ENCODE measurements at places on chromosomes 5 and 9.

DNA sequence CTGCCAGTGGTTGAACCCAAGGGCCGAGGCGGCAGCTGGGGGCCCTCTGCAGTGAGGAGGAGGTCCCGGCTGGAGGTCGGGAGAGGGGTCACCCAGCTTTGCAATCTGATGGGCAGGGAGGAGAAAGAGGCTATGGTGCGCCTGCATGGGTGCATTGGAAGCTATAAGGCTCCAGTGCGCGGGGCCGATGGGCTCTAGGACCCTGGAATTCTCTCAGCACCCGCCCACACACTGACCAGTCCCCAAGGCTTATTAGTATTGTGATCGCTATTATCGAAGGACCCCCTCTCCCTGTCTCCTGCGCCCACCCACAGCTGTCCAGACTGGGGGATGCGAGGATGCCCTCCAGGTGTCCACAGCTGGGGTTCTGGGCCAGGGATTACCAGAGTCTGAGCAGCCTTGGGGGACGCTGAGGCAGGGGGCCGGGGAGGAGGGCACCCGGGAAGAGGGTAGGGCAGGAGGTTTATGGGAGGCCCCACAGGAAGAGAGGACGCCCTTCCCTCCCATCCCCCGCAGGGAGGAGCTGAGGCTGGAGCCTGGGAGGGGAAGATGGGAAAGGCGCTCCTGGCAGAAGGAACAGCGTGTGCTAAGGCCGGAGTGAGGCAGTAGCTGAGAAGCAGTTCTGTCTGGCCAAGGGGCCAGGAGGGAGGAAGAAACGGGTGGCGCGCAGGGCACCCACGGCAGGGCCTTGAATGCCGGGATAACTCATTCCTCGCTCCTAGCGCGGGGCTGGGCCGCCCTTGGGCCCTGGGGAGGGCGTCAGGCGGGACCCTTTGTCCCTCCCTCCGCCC is 24.2 kb downstream of the C9orf50 start:
- peaks cover 30% of the 10 kb centered on the region for H3K4me1 ChIP-seq
- no peaks in the 10 kb centered on the region for H3K27me3 ChIP-seq
- no peak for DNase-seq
- H3K4me3 ChIP-seq = peak overlapping the region; percentile 66

- peaks cover 5% of the 10 kb centered on the region for H3K4me1 ChIP-seq
- no peaks in the 10 kb centered on the region for H3K36me3 ChIP-seq
- H3K4me3 ChIP-seq = no peak overlapping the region
- no peak overlapping the region for H3K27ac ChIP-seq
Measured at GRCh38 chr5:126961702-126962101, 68.7 kb downstream of the MARCHF3 start.

- no peaks in the 10 kb centered on the region for H3K27me3 ChIP-seq
- H3K4me1 ChIP-seq = no peaks in the 10 kb centered on the region
- H3K4me3 ChIP-seq = no peak overlapping the region
- no peaks in the 10 kb centered on the region for H3K36me3 ChIP-seq
Measured at GRCh38 chr9:116927726-116928125, 240.6 kb downstream of the TRIM32 start.

DNA sequence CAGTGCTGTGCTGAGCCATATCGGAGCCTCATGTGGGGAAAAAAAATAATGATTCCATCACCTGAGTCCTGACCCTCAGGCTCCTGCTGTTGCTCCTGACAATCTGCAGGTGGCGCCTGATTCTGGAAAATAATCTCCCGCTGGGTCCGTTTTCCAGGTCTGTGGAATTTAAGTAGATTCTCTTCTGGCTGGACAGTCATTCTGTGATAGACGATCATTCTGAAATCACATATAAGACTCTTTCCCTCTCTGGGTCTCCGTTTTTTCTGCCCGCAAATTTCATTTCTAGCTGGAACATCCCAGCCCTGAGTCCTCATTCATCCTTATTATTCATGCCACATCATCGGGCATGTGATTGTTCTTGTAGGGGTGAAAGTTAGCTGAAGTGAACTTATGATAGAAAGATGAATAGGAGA is 22.1 kb upstream of the STXBP1 start:
- H3K4me1 ChIP-seq = peaks cover 7% of the 10 kb centered on the region
- no peaks in the 10 kb centered on the region for H3K36me3 ChIP-seq
- H3K27me3 ChIP-seq = peaks cover 5% of the 10 kb centered on the region
- H3K4me3 ChIP-seq = no peak overlapping the region
- DNase-seq = no peak
- H3K27ac ChIP-seq = no peak overlapping the region

DNA sequence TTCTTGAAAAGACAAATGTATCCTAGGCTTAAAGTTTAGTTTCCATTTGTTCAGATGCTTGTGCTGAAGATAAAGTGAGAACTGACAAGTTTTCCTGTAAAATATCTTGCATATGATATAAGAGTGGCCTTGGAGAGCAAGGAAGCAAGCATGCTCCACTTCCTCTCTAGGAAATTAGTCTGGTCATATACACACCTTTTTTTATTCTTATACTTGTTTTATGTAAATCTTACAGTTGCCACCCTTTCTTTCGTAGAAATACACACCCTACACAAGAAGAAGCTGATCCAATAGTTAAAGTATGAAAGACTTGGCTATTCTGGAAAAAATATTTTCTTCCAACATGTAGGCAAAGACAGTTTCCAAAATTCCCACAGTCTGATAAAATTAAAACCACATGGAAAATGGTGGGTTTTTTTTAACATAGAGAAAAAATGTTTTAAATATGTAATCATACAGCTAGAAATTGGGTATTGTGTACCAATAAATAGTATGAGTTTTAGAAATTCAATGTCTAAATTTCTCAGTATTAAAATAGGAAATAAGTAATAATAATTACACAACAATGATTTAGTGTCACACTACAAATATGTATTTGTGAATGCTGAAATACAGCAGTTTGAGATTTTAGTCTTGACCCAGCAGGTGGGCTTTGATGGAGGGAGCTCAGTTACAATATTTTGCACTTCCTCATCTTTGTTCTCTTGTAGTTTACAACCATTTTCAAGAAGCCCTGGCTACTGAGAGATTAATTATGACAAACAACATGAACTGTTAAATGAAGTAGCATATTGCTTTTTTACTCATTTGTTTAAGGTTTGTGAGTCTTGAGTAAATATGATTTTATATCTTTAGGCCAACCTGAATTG is 185.7 kb upstream of the GNA14 start:
- H3K27ac ChIP-seq = no peak overlapping the region
- peaks cover 16% of the 10 kb centered on the region for H3K4me1 ChIP-seq
- no peaks in the 10 kb centered on the region for H3K27me3 ChIP-seq

- H3K27ac ChIP-seq = peak overlapping the region; percentile 56
- peaks cover 23% of the 10 kb centered on the region for H3K4me1 ChIP-seq
- no peak overlapping the region for H3K4me3 ChIP-seq
- DNase-seq = peak; percentile 18
Measured at GRCh38 chr5:151825445-151825844, 53.7 kb downstream of the G3BP1 start.

- H3K4me3 ChIP-seq = peak overlapping the region; percentile 71
- peaks cover 23% of the 10 kb centered on the region for H3K27me3 ChIP-seq
- H3K36me3 ChIP-seq = peaks cover 3% of the 10 kb centered on the region
- no peak overlapping the region for H3K27ac ChIP-seq
Measured at GRCh38 chr9:113875459-113876150, 504 bp upstream of the ZNF618 start.

DNA sequence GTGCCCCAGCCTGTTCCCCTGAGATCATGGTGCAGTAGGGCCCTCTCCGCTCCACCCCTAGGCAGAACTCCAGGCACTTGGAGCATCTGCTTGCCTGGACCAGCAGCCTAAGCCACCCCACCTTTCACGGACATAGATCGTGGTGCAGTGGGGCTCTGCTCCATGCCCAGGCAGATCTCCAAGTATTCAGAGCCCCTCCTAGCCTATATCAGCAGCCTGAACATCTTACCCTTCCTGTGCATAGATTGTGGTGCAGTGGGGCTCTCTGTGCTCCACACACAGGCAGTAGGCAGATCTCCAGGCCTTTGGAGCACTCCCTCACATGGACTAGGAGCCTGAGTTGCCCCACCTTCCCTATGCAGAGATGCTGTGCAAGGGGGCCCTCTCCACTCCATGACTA is 103.0 kb downstream of the GLIS3 start:
- H3K4me3 ChIP-seq = no peak overlapping the region
- no peaks in the 10 kb centered on the region for H3K4me1 ChIP-seq
- H3K27me3 ChIP-seq = no peaks in the 10 kb centered on the region
- H3K27ac ChIP-seq = no peak overlapping the region

DNA sequence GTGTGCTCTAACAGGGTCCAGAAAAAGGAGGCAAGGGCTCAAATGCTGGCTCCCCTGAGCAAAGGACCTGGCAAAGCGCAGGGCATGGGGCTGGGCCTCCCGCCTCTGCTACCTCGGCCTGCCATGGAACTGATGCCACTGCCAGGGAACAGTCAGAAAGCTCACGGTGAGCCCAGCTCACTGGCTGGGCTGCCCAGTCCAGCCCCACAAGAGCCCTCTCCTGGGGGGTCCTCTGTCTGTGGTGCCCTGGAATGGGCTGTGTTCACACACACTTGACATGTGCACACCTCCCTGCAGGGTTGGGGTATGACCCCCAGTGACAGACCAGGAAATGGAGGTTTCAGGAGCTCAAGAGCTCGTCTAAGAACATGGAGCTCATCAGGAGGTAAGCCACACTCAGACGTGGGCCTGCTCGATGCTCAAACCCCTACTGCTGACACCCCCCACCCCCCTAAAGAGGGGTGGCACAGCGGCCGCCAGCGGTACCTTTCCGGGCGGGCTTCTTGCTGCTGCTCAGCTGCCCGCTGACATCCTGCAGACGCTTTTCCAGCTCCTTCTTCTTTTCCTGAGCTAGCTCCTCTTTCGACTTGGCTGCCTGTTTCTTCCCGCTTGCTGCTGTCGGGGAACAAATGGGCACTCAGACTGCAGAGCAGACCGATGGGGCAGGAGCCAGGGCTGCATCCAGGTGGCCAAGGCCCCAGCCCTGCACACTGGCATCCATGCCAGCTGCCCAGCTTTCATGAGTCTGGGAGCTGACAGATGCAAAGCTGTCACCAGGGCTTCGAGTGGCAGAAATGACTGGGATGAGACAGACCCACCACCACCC is 9.1 kb downstream of the BRD3OS start:
- no peaks in the 10 kb centered on the region for H3K27me3 ChIP-seq
- H3K36me3 ChIP-seq = peaks cover 7% of the 10 kb centered on the region
- peaks cover 2% of the 10 kb centered on the region for H3K4me1 ChIP-seq
- DNase-seq = no peak

GRCh38 chr5:172733131-172733973 is 37.6 kb downstream of the DUSP1 start:
- no peak for DNase-seq
- H3K36me3 ChIP-seq = no peaks in the 10 kb centered on the region
- no peak overlapping the region for H3K4me3 ChIP-seq
- peaks cover 10% of the 10 kb centered on the region for H3K4me1 ChIP-seq
- H3K27ac ChIP-seq = peak overlapping the region; percentile 67

All from T-helper 17 cell (primary cell).